ENCODE measurements at places on chromosomes 5 and 9.

DNA sequence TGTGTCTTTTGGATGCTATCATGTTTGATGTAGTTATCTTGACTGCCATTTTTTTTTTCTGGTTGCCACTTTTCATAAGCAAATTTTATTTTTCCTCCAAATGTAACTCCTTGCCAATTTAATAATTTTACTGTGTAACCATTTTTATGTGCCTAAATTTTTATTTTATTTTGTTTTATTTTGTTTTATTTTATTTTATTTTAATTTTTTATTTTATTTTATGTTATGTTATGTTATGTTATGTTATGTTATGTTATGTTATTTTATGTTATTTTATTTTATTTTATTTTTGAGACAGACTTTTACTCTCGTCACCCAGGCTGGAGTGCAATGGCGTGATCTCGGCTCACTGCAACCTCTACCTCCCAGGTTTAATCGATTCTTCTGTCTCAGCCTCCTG, 107.8 kb upstream of the DHFR start:
- H3K36me3 ChIP-seq = no peaks in the 10 kb centered on the region
- H3K4me3 ChIP-seq = no peak overlapping the region
- no peak for DNase-seq
- H3K27me3 ChIP-seq = no peaks in the 10 kb centered on the region
- H3K27ac ChIP-seq = no peak overlapping the region
- H3K4me1 ChIP-seq = peaks cover 9% of the 10 kb centered on the region

DNA sequence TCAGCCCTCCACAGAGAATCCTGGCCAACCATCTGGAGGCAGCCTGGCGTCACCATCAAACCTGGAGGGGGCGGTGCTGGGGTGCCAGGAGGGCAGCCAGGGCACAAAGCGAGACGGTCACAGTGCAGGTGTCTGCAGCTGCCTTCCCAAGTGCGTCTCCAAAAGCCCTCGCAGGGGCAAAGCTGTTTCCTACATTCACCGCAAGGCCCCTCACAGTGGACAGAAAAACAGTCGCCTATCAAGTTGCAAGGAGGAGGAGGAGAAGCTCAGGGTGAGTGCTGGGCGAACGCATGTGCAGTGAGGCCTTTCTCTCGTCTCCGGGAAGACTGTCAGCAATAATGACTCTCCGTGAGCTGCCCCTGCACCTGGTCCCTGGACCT, 18.0 kb upstream of the LHX3 start:
- no peaks in the 10 kb centered on the region for H3K4me1 ChIP-seq
- no peak overlapping the region for H3K4me3 ChIP-seq
- H3K36me3 ChIP-seq = peaks cover 9% of the 10 kb centered on the region
- H3K27ac ChIP-seq = no peak overlapping the region
- H3K27me3 ChIP-seq = no peaks in the 10 kb centered on the region
- DNase-seq = no peak

DNA sequence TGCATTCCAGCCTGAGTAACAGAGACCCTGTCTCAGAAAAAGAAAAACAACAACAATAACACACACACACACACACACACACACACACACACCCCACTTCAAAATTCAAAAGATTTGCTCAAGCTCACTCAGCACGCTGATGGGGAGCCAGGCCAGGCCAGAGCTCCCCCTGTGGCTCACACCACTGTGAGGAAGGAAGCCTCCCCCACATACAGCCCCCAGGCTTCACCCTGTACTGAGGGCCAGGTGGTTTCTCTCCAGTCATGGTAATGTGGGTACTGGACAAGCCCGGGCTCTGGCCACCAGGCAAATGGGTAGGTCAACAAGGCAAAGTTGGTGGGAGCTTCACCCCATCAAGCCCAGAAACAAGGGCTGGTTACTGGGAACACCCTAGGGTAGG, 19.0 kb downstream of the ATOX1 start:
- no peaks in the 10 kb centered on the region for H3K27me3 ChIP-seq
- no peak overlapping the region for H3K27ac ChIP-seq
- H3K4me1 ChIP-seq = peaks cover 5% of the 10 kb centered on the region
- H3K4me3 ChIP-seq = no peak overlapping the region

GRCh38 chr5:123452401-123452800, 29.2 kb upstream of the CEP120 start:
- H3K27me3 ChIP-seq = no peaks in the 10 kb centered on the region
- H3K4me3 ChIP-seq = no peak overlapping the region
- no peak for DNase-seq
- H3K36me3 ChIP-seq = no peaks in the 10 kb centered on the region

- H3K4me1 ChIP-seq = no peaks in the 10 kb centered on the region
- DNase-seq = no peak
- no peaks in the 10 kb centered on the region for H3K27me3 ChIP-seq
- H3K27ac ChIP-seq = no peak overlapping the region
Measured at GRCh38 chr9:70092190-70092589, 48.5 kb downstream of the MAMDC2 start.

- peaks cover 22% of the 10 kb centered on the region for H3K27me3 ChIP-seq
- no peak for DNase-seq
Measured at GRCh38 chr5:136080483-136081216, 51.9 kb downstream of the TGFBI start.

DNA sequence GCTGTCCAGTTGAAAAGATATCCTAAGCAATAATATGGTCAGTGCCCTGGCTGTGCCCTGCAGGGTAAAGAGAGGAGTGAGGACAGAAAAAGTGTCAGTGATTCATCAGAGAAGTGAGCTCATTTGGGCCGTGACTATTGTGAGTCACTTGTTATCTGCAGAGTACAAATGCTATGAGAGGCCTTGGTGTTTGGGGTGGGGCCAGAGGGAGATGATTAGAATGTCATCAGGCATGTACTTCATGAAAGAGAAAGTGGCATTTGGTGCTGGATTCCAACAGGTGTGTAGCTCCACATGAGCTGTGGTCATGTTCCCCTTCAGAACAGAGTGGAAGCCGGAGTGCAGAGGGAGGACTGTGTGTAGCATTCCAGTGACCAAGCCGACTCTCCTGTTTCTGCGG, 174.1 kb downstream of the KDM4C start:
- peaks cover 7% of the 10 kb centered on the region for H3K4me1 ChIP-seq
- no peak overlapping the region for H3K4me3 ChIP-seq
- DNase-seq = no peak
- no peak overlapping the region for H3K27ac ChIP-seq
- H3K27me3 ChIP-seq = no peaks in the 10 kb centered on the region

DNA sequence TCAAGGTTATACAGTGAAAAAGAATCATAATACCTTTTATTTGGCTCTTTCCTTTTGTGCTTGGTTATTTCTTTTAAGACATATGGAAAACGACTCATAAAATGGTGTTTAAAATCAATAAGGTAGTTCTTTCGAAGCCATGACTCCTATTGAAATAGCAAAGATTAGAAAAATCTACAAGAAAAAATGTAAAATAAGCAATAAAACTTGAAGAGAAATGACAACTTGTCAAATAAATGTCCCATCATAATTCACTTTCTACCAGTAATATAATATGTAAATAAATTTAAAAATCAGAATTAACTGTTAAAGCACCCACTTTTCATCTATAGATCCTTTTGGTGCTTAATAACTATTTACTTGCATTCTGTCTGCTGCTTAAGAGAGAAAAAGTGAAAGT, 12.5 kb downstream of the TEX10 start:
- no peak overlapping the region for H3K4me3 ChIP-seq
- no peak for DNase-seq
- peaks cover 4% of the 10 kb centered on the region for H3K36me3 ChIP-seq
- H3K27me3 ChIP-seq = no peaks in the 10 kb centered on the region

DNA sequence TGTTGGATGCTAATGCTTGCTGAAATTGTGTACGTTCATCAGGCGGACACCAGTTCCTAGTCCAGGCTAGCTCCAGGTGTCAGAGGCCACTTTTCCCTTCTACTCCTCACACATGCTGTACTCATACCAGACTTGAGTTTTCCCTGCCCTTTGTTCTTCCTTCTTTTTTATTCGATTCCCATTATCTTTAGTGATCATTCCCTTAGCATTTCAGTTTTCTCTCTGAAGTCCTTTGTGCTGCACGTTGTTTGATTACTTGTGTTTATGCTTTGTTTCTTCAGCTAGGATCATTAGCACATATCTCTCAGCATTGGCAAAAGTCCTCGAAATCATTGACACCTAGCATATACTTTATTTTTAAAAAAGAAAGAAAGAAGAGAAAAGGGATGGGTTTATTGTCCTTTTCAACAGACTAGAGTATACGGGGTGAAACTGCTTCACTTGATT, 409 bp upstream of the COX7C start:
- H3K27ac ChIP-seq = no peak overlapping the region
- H3K27me3 ChIP-seq = no peaks in the 10 kb centered on the region
- peaks cover 14% of the 10 kb centered on the region for H3K36me3 ChIP-seq

DNA sequence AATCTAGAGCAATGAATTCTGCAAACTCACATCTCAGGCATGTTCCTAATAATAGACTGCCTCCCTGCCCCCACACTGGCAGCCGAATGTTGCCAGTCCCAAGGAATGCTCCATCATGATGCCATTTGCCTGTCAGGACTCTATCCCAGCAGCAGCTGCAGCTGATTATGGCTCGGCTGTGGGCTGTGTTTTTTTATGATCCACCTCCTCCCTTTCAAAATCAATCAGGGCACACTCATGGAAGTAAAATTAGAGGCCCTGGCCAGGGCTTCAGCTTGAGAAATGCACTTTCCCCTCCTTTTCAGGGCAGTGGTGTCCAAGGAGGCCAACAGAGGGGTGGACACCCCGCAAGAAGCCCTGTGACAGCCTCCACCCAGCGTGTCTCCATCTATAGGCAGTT, 176.7 kb upstream of the S1PR3 start:
- H3K36me3 ChIP-seq = no peaks in the 10 kb centered on the region
- H3K4me3 ChIP-seq = no peak overlapping the region
- DNase-seq = no peak
- no peaks in the 10 kb centered on the region for H3K27me3 ChIP-seq
- H3K4me1 ChIP-seq = no peaks in the 10 kb centered on the region

GRCh38 chr9:33161011-33161588, 6.0 kb downstream of the B4GALT1 start:
- no peaks in the 10 kb centered on the region for H3K27me3 ChIP-seq
- peak overlapping the region; percentile 86 for H3K27ac ChIP-seq
- peak; percentile 41 for DNase-seq
- peak overlapping the region; percentile 23 for H3K4me3 ChIP-seq
- H3K36me3 ChIP-seq = no peaks in the 10 kb centered on the region

DNA sequence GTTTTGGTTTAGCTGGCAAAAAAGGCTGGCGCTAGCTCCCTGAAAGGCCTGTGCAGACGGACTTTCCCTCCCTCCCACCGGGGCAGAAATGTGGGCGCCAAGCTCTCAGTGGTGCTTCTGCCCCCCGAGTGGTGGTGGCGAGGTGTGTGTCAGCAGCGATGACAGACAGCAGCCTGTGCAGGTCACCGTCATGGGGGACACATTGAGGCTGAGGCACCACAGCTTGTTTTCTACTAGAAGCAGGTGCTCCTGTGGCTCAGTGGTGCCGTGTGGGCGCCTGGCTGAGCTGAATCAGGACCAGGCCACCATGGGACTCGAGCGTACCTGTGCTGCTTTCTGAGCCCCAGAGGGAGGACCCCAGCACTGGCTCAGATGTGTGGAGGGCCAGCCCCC, 6.2 kb downstream of the WNK2 start:
- H3K4me1 ChIP-seq = no peaks in the 10 kb centered on the region
- no peak for DNase-seq
- H3K36me3 ChIP-seq = no peaks in the 10 kb centered on the region
- no peaks in the 10 kb centered on the region for H3K27me3 ChIP-seq
- H3K27ac ChIP-seq = no peak overlapping the region

- H3K4me3 ChIP-seq = no peak overlapping the region
- H3K27me3 ChIP-seq = no peaks in the 10 kb centered on the region
- no peak for DNase-seq
Measured at GRCh38 chr9:116193636-116194035, 40.0 kb downstream of the PAPPA start.

GRCh38 chr5:1406681-1407640, 38.3 kb downstream of the SLC6A3 start:
- H3K27ac ChIP-seq = no peak overlapping the region
- no peak overlapping the region for H3K4me3 ChIP-seq
- no peak for DNase-seq
- H3K27me3 ChIP-seq = no peaks in the 10 kb centered on the region
- no peaks in the 10 kb centered on the region for H3K4me1 ChIP-seq

DNA sequence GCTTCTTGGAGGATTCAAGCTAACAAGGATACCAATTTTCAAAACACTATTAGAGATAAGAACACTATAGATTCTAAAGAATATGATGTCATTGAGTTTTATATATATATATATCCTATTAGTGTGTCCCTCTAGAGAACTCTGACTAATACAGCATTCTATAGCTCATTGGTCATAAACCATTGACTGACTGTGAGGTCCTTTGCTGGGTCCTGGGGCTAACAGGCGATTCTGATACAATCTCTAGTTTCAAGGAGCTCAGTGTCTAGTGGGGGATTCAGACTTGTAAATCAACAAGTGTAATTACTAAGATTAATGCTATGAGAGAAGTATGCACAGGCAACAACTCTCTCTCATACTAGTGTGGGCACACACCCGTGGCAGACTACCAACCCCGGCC, 234.5 kb downstream of the DENND1A start:
- H3K4me3 ChIP-seq = no peak overlapping the region
- DNase-seq = no peak
- no peaks in the 10 kb centered on the region for H3K4me1 ChIP-seq
- H3K36me3 ChIP-seq = no peaks in the 10 kb centered on the region
- H3K27ac ChIP-seq = no peak overlapping the region

- H3K27ac ChIP-seq = peak overlapping the region; percentile 87
- H3K4me1 ChIP-seq = peaks cover 27% of the 10 kb centered on the region
- no peaks in the 10 kb centered on the region for H3K27me3 ChIP-seq
- DNase-seq = no peak
- no peaks in the 10 kb centered on the region for H3K36me3 ChIP-seq
- peak overlapping the region; percentile 61 for H3K4me3 ChIP-seq
Measured at GRCh38 chr5:36242534-36243485, 1.1 kb upstream of the NADK2 start.

- no peaks in the 10 kb centered on the region for H3K4me1 ChIP-seq
- H3K27ac ChIP-seq = no peak overlapping the region
- DNase-seq = no peak
- H3K36me3 ChIP-seq = no peaks in the 10 kb centered on the region
- no peaks in the 10 kb centered on the region for H3K27me3 ChIP-seq
- no peak overlapping the region for H3K4me3 ChIP-seq
Measured at GRCh38 chr9:115135821-115136778, 18.1 kb upstream of the TNC start.

DNA sequence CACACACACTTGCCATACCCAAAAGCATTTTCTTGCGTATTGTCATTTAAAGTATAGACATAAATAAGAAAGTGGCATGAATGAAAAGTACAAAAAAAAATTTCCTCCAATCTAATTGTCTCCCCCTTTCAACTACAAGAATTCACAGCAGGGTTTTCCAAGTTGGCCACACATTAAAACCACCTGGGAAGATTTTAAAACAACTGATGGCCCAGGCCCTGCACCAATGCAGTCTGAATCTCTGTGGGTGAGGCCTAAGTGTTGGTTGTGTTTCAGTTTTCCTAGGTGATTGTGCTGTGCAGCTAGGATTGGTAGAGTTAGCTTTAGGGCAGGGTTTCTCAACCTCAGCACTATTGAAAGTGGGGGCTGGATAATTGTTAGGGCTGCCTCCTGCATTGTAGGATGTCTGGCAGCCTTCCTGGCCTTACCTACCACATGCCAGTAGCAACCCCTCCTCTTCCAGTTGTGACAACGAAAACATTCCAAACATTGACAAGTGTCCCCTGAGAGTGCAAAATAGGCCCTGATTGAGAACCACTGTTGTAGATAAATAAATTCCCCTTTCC, 337.1 kb downstream of the KIAA0825 start:
- no peaks in the 10 kb centered on the region for H3K4me1 ChIP-seq
- H3K4me3 ChIP-seq = no peak overlapping the region
- H3K36me3 ChIP-seq = no peaks in the 10 kb centered on the region
- no peak for DNase-seq
- H3K27ac ChIP-seq = no peak overlapping the region

GRCh38 chr9:77926371-77926878, 105.2 kb downstream of the GNAQ start:
- no peak overlapping the region for H3K27ac ChIP-seq
- no peaks in the 10 kb centered on the region for H3K27me3 ChIP-seq
- no peak for DNase-seq
- no peaks in the 10 kb centered on the region for H3K36me3 ChIP-seq
- H3K4me1 ChIP-seq = no peaks in the 10 kb centered on the region
- H3K4me3 ChIP-seq = no peak overlapping the region
